Activated T-cell treated with anti-CD3 and anti-CD28 coated beads, Interleukin-2, amount 50 U/mL, for 48 hours (primary cell): ENCODE measurements at places on chromosomes 7 and 10.

DNA sequence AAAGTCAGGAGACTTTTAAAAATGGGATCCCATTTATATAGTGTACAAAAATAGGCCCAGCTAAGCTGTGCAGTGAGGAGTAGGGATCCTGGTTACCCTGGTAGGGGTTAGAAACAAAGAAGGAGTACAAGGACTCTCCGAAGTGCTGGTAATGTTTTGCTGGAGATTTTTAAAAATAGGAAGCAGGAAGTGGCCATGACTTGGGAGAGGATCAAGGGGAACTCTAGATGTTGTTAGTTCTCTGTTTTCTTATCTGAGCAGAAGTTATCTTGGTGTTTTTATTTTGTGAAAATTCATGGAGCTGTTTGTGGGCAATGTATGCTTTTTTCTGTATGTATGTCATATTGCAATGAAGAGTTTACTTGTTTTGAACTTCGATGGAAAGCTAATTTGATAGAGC lies 373.9 kb downstream of the SFMBT2 start:
- DNase-seq = no peak

DNA sequence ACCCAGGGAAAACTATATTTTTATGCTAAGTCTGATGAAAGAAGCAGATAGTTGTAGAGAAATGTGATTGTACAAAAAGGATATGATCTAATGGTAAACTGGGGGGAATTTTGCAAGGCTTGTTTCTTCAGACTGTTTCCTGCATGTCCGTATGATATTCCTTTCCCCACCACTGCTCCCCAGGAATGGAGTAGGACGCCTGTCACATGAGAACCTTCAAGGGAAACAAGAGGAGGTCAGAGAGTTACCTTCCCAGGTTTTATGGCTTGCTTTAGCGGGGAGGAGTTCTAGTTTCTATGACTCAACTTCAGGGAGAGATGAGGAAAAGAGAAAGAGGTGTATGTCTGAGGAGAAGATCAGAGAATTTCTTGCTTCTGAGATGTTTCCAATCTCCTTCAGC lies 16.4 kb upstream of the ITPRID1 start:
- DNase-seq = no peak

- no peak for DNase-seq
Observed at GRCh38 chr7:106273009-106273668, 11.6 kb downstream of the NAMPT start.

DNA sequence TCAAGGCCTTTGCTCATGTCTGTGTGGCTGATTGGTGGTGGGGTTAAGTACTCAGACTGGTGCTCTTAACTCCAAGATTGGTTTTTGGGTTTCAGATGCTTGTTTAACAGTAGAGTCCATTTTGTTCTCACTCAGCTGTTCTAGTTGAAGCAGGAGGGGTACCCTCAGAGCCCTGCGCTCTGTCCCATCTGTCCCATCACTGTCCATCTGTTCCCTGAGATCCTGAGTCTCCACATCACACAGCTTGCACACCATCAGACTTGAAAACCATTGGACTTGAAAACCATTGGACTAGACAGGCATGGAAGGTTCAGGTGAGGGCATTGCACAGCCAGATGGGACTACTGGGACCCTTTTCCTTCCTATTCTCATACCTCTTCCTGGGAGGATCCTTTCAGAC lies 39.3 kb downstream of the TMEM178B start:
- no peak for DNase-seq

GRCh38 chr7:16083931-16084330 lies 337.4 kb downstream of the CRPPA start:
- no peak for DNase-seq

GRCh38 chr10:10797513-10797912 lies 220.2 kb upstream of the CELF2 start:
- no peak for DNase-seq

DNA sequence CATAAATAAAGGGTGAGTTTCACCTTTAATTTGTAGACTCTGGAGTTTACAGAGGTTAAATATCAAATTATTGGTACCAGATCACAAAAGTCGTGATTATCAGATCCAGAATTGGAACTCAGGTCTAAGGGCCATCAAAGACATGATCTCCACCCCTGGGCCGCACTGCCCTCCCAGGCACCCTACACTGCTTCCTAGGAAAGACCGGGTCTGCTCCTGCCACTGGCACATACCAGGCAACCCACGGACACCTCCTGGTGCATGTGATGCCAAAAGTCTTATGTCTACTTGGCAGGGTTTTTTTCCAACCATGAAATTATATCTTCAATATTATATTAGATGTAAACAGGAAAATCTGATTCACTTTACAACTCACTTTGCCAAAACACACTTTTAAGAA lies 452.8 kb downstream of the PTPRN2 start:
- no peak for DNase-seq

DNA sequence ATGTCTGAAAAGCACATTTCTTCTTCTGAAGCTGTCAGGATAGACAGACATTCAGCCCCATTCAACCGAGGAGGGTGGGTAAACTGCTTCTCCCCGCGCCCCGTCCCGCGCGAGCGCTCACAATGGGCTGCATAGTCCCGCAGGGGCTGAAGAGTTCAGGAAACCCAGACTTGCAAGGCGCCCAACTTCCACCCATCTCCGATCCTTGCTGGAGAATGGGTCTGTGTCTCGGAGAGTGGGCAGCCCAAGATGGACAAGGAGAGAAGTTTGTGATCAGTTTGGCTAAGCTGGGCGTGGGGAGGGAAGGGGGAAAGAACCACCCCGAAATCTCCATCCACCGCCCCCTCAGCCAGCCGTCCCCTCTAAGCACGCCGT lies 686 bp downstream of the AASS start:
- DNase-seq = peak; percentile 41

GRCh38 chr10:51001587-51001986 lies 72.7 kb upstream of the PRKG1 start:
- no peak for DNase-seq

- no peak for DNase-seq
Observed at GRCh38 chr7:108716783-108717182, 147.1 kb downstream of the DNAJB9 start.

GRCh38 chr10:3527869-3528268 lies 257.1 kb downstream of the KLF6 start:
- DNase-seq = no peak

GRCh38 chr7:74324531-74325209 lies 35.5 kb downstream of the CLIP2 start:
- DNase-seq = no peak

DNA sequence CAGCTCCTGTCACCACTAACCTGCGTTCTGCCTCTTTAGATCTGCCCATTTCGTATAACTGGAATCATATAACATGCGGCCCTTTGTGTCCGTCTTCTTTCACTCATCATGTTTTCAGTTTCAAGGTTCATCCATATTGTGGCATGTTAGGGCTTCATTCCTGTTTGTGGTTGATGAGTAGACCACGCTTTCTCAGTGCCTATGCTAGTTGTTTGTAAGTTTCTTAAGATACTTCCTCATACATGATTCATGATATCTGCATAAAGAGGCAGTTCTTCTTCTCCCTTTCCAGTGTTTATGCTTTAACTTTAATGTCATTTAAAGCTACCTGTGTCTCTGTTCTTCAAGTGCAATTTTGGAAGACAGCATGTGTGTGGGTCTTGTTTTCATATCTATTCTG lies 79.5 kb upstream of the FAM20C start:
- no peak for DNase-seq

- DNase-seq = no peak
Observed at GRCh38 chr10:76874176-76874575, 763.4 kb downstream of the KCNMA1 start.

DNA sequence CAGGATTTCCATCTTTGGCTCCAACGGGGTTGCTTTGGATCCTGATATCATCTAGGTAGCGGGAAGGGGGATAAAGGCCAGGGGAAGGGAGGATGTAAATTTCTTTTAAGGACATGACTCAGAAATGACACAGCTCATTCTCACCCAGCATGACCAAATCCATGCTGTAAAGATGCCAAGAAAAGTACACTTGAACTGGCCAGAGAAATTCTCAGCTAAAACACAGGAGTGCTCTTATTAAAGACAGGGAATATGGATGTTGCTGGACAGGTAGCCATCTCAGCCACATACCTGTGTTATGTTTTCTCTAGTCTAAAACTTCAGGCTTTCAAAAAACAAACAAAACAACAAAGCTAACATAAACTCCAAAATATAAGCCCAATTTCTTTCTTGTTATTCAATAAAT lies 68.3 kb downstream of the NAMPT start:
- no peak for DNase-seq

- no peak for DNase-seq
Observed at GRCh38 chr7:91033574-91033973, 230.7 kb upstream of the FZD1 start.

- no peak for DNase-seq
Observed at GRCh38 chr7:132609222-132609621, 33.0 kb upstream of the PLXNA4 start.

DNA sequence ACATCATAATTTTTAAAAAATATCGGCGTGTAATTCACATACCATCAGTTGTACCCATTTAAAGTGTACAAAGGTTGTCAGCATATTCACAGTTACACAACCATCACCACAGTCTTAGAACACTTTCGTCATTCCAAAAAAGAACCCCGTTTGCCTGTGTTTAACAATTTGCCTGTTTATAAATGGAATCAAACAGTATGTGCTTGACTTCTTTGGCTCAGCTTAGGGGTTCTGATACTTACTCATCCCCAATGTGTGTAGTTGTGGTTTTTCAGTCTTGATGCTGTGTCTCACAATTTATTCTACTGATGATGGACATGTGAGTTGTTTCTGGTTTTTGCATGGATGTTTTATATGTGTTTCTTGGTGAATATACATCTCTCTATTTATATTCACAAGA lies 50.0 kb downstream of the PRPF18 start:
- DNase-seq = no peak

GRCh38 chr10:116143673-116144222 lies 129.3 kb downstream of the GFRA1 start:
- DNase-seq = no peak

DNA sequence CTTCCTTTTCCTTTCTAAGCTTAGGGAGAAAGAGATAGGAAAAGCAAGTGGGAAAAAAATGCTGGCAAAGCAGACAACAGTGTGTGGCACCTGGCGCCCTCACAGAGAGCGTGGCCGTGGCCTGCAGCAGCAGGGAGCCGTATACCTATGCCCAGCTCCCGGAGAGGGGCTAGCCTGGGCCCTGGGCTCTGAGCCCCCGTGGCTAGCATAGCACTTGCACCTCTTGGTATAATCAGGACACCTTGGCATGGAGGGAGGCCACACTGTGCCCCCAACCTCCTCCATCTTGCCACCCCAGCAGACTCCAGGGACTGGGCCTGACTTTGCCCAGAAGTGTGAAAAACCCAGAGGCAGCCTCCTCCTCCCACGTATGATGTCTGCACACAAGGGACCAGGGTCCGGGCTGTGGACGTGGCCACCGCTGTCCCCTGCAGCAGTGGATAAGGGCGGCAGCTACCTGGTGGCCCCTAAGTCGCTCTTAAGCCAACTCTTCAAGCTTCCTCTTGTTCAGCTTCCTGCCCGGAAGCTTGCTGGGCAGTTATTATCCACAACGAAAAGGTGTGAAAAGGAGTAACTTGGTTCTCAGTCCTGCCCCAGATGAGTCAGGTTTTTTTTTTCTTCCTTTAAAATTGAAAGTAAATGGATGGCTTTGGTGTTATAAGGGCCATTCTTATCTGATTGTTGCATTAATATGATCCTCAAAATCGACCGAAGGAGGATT lies 249.1 kb upstream of the PITRM1 start:
- no peak for DNase-seq

DNA sequence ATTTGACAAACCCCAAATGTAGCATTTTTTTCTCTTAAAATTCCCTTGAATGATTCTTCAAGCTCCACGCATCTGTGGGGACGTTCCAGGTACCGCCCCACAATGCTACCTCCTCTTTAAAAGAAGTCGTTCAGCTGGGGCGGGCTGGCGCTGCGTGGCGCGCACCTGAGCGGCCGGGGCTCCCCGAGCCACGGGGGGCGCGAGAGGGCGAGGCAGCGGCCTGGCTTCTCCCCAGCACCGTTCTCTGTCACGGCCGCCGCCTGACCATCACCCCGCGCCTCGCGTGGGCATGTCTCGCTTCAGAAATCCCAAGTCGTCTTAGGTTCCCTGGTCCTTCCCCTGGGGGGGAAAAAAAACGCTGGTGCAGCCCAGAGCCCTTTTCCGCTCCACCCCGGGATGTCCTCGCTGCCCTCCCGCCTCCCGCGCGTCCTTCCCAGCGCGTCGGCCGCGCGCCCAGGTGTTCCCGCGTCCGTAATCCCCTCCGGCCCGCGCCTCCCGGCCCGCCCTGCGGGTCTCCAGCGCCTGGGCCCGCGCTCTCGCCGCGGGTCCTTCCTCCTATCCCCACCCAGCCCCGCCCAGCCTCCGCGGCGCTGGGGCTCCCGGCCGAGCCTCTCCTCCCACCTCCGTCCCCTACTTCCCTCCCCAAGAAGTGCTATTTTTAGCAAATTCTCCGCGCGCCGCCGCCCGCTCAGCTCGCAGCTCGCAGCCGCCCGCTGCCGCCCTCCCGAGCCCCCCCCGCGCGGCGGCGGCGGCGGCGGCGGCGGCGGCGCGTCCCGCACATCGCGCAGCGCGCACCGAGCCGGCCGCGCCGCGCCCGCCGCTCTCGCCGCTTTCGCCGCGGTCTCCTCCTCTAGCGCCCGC lies 58.7 kb upstream of the PRPS1L1 start:
- DNase-seq = peak; percentile 27

GRCh38 chr7:124489082-124489819 lies 276.3 kb downstream of the GPR37 start:
- DNase-seq = no peak

DNA sequence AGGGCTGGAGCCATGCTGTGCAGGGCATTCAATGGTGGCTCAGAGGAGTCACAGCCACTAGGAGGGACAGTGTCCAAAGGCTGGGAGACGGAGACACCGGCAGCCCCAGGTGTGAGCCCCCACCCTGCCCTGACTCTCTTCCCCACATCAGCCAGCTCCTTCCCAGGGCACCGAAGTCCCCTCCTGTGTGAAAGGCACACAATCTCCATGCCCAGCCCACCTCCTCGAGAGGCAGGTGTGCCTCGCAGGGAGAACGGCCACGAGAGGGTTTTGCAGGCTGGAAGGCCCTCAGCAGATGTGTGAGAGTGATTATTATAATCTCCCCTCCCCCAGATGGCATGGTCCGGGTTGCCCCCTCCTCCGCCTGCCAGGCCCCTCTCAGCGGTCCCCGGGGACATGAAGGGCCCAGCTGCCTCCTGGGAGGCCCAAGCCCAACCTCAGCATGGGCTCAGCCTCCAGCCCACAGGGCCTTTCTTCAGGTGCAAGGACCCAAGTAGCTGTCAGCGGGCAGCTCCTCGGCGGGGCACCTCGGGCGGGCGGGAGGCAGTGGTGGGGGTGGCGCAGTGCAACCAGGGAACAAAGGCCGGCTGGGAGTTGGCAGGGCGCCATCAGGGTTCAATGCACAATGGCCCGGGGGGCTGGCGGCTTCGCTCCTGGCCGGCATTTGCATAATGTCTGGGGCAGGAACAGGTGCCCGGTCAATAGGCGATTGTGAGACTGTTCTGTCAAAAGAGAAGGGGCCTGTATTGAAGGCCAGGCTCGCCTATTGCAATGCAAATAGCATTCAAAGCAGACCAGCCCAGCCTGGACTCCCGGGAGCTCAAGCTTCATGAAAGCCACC lies 155.3 kb upstream of the ZMIZ1 start:
- DNase-seq = no peak
